H1 (cell line): ENCODE measurements at places on chromosomes 7 and 10. TPM values are rescaled to one million over a fixed set of nuclear protein-coding genes. Genes with fewer than 3 reads are reported as not detected.

PLCE1 gene
- polyA plus RNA-seq: 0.05 and 0.06 TPM in 2 replicates

FOXI2 gene
- polyA plus RNA-seq: 1.0 and 1.9 TPM in 2 replicates

RAMP3 gene
- polyA plus RNA-seq: 0.98 and 2.7 TPM in 2 replicates

XRCC2 gene
- polyA plus RNA-seq: 14.3 and 14.6 TPM in 2 replicates

TMEM178B gene
- 4.4 and 5.3 TPM in 2 replicates for polyA plus RNA-seq

PIP gene
- not detected in 2 replicates for polyA plus RNA-seq

POMZP3 gene
- polyA plus RNA-seq: 3.2 and 5.4 TPM in 2 replicates

MEPCE gene
- polyA plus RNA-seq: 22.8 and 25.8 TPM in 2 replicates
